ENCODE measurements at places on chromosomes 1 and 21.

DNA sequence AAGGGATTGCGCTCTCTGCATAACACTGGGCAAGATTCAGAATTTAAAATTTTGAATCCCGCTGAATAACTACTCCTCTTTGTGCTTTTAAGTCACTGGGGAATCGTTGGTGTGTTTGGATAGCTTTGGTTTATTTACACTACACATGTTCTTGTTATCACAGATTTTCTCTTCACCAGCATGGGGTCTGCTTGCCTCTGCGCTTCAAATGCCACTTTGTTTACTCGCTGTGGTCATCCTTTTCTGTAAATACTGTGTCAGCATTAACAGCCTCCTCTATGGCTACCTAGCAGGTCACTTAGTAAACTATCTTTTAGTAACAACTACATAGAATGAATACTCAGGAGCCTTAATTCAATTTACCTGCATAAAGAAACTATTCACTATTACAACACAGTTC is 14.4 kb upstream of the KCNH1 start:
- DNase-seq, result no peak

GRCh38 chr1:117339866-117340700 is 27.2 kb upstream of the MAN1A2 start:
- DNase-seq, result no peak

- DNase-seq, result no peak
Measured at GRCh38 chr1:239913141-239913585, 178.5 kb upstream of the FMN2 start.

DNA sequence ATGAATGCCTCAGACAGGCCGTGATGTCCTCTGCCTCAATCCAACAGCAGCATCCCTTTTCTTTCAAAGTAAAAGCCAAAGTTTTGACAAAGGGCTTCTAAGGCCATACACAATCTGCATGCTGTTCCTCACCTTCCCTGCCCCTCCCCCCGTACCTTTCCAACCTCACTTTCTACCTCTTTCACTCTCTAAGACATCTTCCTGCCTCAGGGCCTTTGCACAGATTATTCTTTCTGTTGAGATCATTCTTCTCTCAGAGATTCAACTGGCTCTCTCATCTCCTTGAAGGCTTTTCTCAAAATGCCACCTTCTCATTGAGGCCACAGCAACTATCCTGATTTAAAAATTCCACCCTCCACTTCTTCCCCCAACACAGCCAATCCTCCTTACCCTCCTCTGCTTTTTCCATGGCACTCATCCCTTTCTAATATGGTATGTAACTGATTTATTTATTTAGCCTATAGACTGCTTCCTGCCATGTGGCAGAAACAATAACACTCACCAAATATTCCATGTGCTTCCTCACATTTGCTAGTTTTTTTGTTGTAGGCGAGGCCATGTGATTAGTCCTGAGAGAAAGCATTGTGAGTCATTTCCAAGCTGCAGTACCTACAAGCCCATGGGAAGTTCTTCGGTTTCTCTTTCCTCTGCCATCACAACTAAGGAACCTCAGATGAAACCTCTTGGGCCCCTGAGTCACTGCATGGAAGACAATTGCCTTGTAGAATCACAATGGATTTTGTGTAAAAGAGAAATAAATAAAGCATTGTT is 58.7 kb upstream of the GADD45A start:
- no peak for DNase-seq

DNA sequence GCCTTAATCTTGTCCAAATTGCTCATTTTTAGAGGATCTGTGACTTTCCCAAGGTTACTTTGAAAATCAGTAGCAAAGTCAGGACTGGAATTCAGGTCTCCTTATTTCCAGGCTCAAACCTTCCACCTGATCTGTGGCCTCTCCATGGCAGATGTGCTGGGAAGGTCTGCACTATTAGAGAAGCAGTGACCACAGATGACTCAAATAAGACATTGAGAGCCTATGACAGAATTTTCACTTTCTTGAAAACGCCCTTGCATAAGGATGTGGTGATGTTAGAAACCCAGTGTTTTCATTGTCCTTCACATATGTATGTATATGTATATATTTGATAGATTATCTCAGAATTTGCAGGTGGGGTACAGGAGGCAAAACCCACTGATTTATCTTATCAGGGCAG is 45.3 kb downstream of the TTC39A start:
- no peak for DNase-seq
